ENCODE measurements at places on chromosomes 3 and 15. TPM values are rescaled to one million over a fixed set of nuclear protein-coding genes. Genes with fewer than 3 reads are reported as not detected.

DNA sequence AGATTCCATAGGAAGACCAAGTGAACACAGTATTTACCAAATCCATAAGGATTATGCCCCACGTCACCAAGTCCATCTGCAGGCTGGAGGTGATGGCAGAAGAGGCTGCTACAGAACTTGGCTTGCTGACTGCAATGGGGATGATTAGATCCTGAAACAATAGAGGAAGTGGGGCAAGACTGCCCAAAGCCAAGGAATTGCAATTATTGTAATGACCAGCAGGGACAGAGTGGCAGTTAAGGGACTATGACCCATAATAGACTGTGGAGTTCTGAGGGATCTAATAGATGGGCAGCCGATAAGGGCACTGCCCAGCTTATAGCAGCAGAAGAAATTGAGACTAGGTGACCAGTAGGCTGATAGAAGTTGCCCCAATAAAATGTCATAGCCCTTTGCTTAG, 108.4 kb downstream of the MINAR1 start:
- DNase-seq, result no peak

DNA sequence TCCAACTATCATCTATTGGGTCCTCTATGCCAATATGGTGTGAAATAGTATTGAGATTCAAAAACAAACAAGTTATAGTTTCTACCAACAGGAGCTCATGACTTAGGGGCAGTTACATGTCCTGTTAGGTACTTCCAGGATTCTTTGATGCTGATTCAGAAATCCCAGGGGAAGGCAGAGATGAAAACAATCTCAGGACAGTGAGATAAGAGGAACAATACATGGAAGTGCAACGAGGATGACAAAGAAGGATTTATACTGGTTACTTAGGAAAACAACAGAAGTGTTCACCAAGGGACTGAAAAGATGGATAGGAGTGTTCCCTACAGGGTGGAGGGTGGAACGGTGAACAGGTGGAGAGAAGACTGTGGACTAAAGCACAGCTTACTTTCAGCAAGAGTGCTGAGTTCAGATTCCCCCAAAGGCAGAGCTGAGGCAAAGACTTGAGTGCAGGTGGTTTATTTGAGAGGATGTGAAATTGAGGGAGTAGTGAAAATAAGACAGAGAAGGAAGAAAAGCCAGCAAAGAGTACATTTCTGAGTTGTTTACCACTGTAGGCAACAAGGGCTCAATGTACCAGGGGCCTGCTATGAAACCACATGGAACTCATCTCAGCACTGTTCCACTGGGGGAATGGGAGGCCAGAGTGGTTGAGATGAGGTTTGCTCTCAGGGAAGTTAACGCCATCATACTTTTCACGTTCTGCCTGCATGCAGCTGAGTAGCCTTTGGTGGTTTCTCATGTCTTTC, 68.1 kb downstream of the TRIM69 start:
- DNase-seq, result no peak

DNA sequence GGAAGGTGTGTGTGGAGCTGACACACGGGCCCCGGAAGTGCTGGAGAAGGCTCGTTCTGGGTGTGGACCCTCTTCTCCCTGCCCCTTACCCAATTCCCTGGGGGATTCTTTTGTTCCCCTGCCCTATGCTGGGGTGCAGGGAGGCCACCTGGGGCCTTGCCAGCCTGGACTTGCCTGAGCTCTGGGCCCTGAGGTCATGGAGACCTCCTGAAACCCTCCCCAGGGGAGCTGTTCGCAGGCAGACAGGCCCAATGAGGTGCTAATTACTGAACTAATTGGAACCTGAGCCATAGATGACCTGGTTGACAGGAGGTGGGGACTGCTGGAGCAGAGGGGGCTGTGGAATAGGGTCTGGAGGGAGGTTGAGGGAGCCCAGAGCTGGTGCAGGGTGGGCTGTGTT, 9.4 kb upstream of the C15orf39 start:
- DNase-seq, result no peak

DNA sequence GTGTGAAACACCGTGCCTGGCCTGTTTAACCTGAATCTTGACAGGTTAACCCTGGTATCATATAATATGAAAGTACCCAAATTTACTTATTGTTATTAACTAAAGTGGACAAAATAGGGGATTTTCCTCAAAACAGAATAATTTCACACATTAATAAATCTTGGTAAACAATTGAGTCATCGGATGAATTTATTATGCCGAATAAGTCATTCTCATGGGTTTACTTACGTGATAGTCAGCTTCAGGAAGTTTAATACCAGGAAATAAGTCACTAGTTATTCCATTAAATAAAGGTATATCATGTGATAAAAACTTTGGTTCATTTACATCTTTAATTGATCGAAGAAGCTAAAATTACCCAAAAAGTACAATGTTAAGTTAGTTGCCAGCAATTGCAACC, 99.7 kb downstream of the DNAH12 start:
- no peak for DNase-seq

DNA sequence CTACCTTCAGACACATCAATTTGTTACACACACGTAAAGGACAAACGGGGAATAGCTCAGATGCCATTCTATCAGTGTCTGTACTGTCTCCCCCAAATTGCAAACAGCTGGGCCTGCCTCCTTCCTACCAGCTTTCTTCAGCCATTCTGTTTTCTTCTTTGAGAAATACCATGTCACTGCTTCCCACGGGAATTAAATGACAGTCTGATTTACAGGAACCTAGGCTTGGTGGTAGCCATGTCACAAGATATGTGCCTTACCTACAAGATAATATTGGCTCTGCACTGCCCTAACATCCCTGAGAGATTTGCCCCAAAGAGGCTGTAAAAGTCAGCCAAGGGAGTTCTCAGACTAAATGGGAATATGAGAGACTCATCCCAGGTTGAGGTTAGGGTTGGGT, 308.3 kb downstream of the LRTM1 start:
- no peak for DNase-seq

GRCh38 chr3:186746008-186746407, 28.8 kb downstream of the KNG1 start:
- no peak for DNase-seq

GRCh38 chr15:51642696-51643095, 20.1 kb upstream of the DMXL2 start:
- DNase-seq, result no peak

GRCh38 chr3:71510510-71510909, 73.0 kb downstream of the FOXP1 start:
- DNase-seq, result no peak

DNA sequence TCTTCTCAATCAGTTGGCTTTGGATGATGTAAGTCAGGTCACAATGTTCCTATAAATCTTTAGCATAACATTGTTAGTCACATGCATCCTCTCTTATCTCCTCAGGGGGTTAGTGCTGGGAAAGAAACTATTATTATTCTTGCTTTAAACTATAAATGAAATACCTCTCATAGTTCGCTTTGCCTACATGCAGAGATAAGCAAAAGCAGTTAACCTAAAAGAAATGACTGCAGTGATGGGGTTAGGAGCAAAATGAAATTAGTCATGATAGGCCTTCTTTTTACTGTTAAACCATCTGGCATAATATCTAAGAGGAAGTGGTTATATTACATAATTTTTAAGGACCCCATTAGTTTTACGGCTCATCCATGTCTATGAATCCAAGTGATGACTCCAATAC, 91.7 kb upstream of the IGSF10 start:
- DNase-seq, result no peak

GRCh38 chr3:191345334-191345733, 15.0 kb upstream of the UTS2B start:
- no peak for DNase-seq

DNA sequence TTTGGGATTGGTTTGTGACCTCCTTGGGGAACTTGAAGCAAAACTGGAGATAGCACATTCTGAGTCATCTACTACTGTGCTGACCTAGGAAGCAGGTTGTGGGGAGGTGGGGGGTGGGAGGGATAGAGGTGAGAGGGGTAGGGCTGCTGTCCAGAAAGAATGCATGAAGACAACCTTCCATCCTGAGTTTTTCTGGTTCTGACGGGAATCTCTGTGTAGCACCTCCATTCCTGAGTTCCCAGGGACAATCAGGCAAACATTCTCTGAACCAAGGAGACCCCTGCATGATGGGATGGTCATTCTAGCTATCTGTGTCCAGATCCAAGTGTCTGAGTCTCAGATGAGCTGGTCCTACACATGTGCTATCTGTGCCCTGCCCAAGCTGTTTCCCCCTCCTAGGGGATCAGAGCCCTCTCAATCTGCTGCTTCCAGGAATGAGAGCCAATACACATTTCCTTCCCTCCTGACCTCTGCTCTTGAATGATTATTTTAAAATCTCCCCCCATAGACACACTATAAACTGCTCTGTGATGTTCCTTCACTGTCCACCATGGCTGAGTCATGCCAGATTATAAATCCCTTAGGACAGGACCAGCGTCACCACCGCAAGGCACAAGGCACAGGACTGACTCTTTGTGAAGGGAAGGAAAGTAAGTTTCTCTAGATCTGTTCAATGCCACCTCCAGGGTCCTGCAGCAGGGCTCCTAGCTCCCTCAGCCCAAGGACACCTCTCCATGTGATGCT, 2.2 kb upstream of the CD276 start:
- DNase-seq, result no peak

DNA sequence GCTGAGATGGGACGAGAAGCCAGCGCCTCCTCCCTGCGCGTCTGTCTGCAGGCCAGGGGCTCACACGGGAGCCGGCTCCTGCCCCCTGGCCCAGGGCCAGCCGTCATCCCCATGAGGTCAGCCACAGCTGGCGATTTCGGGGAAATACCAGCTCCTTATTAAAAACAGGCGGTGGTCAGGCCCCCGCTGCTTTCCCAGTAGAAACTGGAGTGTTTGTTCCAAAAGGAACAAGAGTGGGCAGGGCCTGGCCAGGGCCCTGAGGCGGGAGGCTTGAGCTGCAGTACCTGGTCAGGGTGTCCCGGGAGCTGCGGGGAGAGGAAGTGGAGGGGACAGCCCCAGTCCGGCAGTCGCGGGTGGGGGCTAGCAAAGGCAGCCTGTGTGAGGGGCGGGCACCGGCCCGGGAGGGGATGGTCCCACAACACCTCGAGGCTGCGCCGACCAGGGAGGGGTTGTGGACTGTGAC, 17.8 kb downstream of the MYL3 start:
- peak; percentile 70 for DNase-seq

- no peak for DNase-seq
Observed at GRCh38 chr3:151135541-151136337, 50.3 kb downstream of the MED12L start.

GRCh38 chr15:32718821-32719716, 1.3 kb downstream of the GREM1 start:
- no peak for DNase-seq

- DNase-seq, result no peak
Observed at GRCh38 chr3:168272343-168272985, 176.7 kb upstream of the GOLIM4 start.

Gene SCG3
- total RNA-seq, result not detected

Gene TIMP4
- 27.4 TPM for total RNA-seq

Gene TMEM212
- total RNA-seq, result not detected

Gene SLC28A1
- 0.59 TPM for total RNA-seq

Gene MYEF2
- 4.8 TPM for total RNA-seq

Gene LIPH
- not detected for total RNA-seq

Gene IL5RA
- 0.48 TPM for total RNA-seq
